ENCODE measurements at places on chromosomes 5 and 9. TPM values are rescaled to one million over a fixed set of nuclear protein-coding genes. Genes with fewer than 3 reads are reported as not detected.

DNA sequence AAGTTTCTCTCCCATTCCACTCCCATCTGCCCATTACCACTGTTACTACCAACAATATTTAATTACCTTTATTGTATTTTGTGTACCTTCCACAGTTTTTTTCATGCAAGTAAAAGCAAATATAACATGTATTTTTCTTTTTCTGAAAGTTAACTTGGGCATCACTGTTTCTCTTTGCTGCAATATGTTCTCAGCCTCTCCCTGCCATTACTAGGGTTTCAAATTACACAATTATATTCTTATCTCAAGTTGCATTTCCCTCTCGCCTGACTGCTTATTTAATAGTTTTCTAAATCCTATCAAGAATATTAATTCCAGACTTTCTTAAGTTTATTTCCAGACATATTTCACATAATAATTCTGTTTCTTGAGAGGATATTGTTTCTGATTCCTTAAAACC is 46.9 kb upstream of the GAS1 start:
- no peak for DNase-seq

GRCh38 chr9:129201866-129202265 is 23.8 kb upstream of the IER5L start:
- no peak for DNase-seq

- DNase-seq: no peak
Observed at GRCh38 chr9:113452113-113452605, 11.4 kb upstream of the RGS3 start.

The CDKN2B gene
- total RNA-seq: 4.7 TPM

The PPP2R2B gene
- 0.14 TPM for total RNA-seq

GRCh38 chr5:83488821-83489220 is 17.3 kb downstream of the VCAN start:
- DNase-seq: no peak

The ADCY2 gene
- total RNA-seq: not detected

DNA sequence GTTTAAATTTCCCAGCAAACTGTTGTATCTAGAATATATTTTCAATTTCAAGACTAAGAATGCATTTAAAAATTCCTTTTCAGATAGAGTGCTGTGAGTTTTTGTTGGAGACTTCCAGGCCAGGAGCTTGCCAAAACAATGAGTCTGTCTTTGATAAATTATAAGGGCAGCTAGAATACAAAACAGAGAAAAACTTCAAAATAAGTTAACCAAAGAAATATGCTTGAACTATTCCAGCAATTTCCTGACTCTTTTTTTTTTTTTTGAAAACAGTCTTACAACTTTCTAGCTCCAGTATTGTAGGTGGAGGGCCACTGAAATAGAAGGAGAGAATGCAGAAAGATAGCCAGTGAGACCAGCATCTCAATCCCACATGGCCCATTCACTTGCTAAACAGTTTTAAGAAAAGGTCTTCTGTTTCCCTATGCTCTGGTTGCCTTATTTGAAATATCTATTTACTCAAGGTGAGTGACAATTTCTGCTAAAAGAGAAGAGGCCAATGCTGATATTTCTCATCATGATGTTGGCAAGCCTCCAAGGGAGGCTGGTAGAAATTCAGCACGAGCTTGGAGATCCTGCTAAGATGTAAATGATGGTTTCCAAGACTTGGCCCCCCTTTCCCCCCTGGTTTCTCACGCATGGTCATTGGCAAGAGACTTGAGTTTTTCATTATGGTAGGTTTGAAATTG is 103.2 kb downstream of the USP20 start:
- no peak for DNase-seq

DNA sequence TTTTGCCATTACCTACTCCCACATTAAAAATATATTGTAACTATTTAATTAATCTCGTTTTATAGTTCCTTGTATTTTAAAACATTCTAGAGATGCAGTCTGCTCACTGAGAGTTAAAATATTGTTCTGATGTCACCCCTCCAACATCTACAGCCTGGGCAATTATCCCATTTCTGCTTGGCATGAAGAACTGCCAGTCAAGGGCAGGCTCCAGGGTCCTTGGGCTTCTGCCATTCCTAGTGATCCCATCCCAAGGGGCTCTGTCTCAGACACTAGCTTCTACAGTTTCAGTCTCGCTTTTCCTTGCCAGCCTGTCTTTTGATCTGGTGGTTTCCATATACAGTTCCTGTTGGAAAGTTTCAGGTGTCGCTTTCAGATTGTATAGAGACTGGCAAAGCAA is 287.2 kb downstream of the TMEM232 start:
- no peak for DNase-seq

GRCh38 chr5:76960004-76960625 is 7.3 kb downstream of the CRHBP start:
- peak; percentile 63 for DNase-seq

- peak; percentile 63 for DNase-seq
Observed at GRCh38 chr5:140311011-140311467, 8.1 kb upstream of the PFDN1 start.

GRCh38 chr5:45038366-45038987 is 229.7 kb downstream of the MRPS30 start:
- DNase-seq: peak; percentile 17

GRCh38 chr5:35899800-35900199 is 38.6 kb downstream of the CAPSL start:
- DNase-seq: no peak

DNA sequence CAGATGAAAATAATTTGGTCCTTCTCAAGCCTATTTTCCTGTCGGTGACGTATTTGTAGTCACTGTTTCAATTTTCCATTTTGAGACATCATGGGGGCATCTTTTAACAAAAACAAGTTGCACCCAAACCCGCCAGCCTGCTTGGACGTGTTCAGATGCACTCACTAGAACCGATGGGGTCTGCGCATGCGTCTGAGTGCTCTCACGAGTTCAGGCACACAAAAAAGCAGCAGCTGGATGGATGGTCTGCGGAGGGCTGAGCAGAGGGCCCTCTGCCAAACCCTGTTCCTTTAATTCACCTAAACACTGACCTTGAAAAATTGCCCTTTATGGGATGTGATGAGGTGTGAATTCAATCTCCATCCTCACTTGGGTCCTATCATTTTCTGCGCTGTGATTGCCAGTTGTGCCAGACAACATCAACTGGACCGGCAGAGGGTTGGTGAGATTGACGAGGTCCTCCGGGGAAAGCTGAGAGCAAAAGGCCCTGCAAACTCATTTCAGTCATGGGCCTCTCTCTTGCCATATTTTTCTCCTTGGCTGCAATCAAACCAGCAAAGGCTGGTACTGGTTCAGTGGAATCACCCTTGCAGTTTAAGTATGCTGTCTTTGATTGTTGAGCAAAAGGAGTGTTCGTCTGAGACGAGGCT is 251.9 kb downstream of the NFIB start:
- no peak for DNase-seq

DNA sequence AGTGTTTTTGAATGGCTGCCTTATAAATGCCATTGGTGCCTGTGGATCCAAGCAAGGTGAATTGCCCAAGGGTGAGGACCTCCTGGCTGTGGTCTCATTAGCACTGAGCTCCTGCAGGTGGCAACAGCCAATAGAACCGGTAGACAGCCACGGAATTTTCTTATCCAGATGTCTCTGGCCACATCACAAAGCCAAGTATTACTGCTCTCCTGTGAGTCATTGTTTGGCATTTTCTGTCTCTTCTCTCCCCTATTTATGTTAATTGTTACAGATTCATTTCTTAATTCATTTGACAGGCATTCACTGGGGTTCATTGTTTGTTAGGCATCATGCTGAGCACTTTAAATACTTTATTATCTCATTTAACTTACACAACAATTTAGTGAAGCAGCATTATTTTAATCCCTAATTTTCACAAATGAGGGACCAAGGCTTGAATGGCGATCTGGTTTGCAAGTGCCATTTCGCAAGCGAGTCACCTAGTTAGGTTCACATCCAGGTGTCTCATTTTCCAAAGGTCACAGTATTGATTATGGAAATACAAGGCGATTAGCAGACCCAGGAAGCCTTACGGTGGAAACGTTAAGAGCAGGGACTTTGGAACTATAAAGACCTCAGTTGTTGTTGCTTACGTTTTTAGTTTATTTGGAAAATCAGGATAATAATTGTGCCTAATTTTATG is 58.2 kb upstream of the DPYSL3 start:
- DNase-seq: peak; percentile 87

GRCh38 chr5:171634511-171634910 is 151.1 kb upstream of the SMIM23 start:
- no peak for DNase-seq

- DNase-seq: peak; percentile 82
Observed at GRCh38 chr5:119411361-119412278, 40.7 kb upstream of the HSD17B4 start.

- DNase-seq: no peak
Observed at GRCh38 chr5:122498163-122498562, 186.1 kb downstream of the SNCAIP start.

The FST gene
- 529 TPM for total RNA-seq

DNA sequence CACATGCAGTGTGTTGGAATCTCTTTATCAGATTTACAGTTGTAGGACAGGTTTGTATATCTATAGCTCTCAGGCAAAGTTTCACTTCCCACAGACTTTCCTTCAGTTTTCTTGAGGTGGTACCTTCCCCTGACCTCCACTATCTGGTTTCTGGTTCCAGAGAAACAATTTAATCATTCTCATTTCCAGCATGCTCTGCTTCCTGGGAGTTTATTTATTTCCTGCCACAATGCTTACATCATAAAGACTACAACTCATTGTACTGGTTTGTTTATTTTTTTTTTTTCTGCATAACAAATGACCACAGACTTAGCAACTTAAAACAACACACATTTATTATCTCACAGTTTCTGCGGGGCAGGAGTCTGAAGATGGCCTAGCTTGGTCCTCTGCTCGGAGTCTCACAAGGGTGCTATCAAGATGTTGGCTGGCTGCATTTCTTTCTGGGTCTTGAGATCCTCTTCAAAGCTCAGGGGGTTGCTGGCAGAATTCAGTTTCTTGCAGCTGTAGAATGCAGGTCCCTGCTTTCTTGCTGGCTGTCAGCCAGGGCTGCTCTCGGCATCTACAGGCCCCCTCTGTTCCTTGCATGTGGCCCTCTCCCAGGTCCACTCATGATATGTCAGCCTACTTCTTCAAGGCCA is 247.7 kb downstream of the ENC1 start:
- no peak for DNase-seq

The CDO1 gene
- 0.18 TPM for total RNA-seq

The TPPP gene
- total RNA-seq: 0.14 TPM

The FGF1 gene
- 1.0 TPM for total RNA-seq

The MYMK gene
- total RNA-seq: not detected

GRCh38 chr5:88250010-88250409 is 18.6 kb downstream of the TMEM161B start:
- no peak for DNase-seq

- no peak for DNase-seq
Observed at GRCh38 chr5:87562068-87562467, 149.3 kb upstream of the CCNH start.

- DNase-seq: no peak
Observed at GRCh38 chr9:107948601-107949000, 459.0 kb upstream of the KLF4 start.

The TAF11L10 gene
- not detected for total RNA-seq

Measured in foreskin keratinocyte (primary cell).